ENCODE measurements at places on chromosomes 3 and 15. TPM values are rescaled to one million over a fixed set of nuclear protein-coding genes. Genes with fewer than 3 reads are reported as not detected.

- H3K36me3 ChIP-seq = no peaks in the 10 kb centered on the region
- no peak for DNase-seq
- H3K4me3 ChIP-seq = no peak overlapping the region
- H3K27me3 ChIP-seq = no peaks in the 10 kb centered on the region
Observed at GRCh38 chr3:27326202-27326601, 43.0 kb downstream of the NEK10 start.

Gene SIDT1
- polyA plus RNA-seq = 0.12 TPM

DNA sequence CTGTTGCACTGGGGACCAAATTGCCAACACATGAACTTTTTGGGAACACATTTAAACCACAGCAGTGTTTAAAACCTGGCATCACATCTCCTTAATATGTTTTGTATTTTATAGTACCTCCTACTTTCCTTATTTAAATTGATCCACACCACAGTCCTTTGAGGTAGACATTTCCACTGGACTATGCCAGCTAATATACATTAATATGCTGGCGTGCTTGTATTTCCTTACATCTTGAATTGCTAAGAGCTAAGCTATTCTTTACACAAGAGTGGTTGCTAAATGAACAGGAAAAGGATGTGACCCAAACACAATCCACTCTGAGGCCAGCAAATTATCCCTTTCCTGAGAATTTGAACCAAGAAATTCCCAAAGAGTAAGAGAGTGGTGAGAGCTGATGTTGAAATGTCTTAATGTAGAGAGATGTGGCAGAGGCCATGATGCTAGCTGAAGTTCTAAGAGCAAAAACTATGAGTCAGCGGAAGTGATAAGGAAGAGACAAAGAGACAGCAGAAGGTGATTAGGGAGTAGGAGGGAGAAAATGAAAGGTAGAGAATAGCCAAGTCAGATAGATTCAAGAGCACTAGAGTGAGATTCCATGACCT lies 131.2 kb downstream of the CD47 start:
- H3K27ac ChIP-seq = no peak overlapping the region
- H3K4me1 ChIP-seq = no peaks in the 10 kb centered on the region
- peaks cover 9% of the 10 kb centered on the region for H3K27me3 ChIP-seq
- H3K4me3 ChIP-seq = no peak overlapping the region
- no peaks in the 10 kb centered on the region for H3K36me3 ChIP-seq
- DNase-seq = no peak

Gene THAP10
- polyA plus RNA-seq = 3.1 TPM

GRCh38 chr15:84151205-84151931 lies 84.2 kb upstream of the GOLGA6L4 start:
- no peaks in the 10 kb centered on the region for H3K4me1 ChIP-seq
- no peaks in the 10 kb centered on the region for H3K27me3 ChIP-seq
- DNase-seq = no peak
- no peak overlapping the region for H3K27ac ChIP-seq
- no peak overlapping the region for H3K4me3 ChIP-seq

Gene FETUB
- 0.25 TPM for polyA plus RNA-seq

Gene PRR23E
- polyA plus RNA-seq = not detected

DNA sequence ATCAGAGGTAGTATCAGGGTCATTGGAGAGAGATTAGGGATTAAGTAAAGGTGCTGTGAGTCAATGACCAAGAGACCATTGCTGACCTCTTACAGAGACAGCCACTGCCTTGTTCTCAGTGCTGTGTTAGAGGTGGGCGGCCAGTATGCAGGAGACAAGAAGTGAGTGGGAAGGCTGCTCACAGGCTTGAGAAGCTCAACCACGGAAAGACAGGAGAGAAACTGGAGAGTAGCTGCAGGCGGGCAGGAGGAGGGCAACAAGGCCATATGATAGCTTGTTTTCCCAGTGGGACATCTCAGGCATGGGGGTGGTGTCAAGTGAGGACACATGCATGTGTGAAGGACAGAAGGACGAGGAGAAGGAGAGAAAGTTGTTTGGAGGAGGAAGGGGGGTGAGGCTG lies 237.3 kb downstream of the PDCD6IP start:
- H3K27ac ChIP-seq = no peak overlapping the region
- no peaks in the 10 kb centered on the region for H3K27me3 ChIP-seq
- no peak for DNase-seq
- H3K4me1 ChIP-seq = no peaks in the 10 kb centered on the region
- no peaks in the 10 kb centered on the region for H3K36me3 ChIP-seq
